Fibroblast of upper back skin (primary cell): ENCODE measurements at places on chromosomes 2 and 18.
A peak's percentile ranks its signal among the peaks of the same experiment; 100 is the strongest.

- DNase-seq = peak; percentile 63
Observed at GRCh38 chr2:215529271-215529670, 93.4 kb upstream of the FN1 start.

- peak; percentile 84 for DNase-seq
Observed at GRCh38 chr2:24456599-24457556, 34.2 kb upstream of the NCOA1 start.

GRCh38 chr2:186515376-186515775 is 29.3 kb downstream of the ZC3H15 start:
- DNase-seq = no peak

DNA sequence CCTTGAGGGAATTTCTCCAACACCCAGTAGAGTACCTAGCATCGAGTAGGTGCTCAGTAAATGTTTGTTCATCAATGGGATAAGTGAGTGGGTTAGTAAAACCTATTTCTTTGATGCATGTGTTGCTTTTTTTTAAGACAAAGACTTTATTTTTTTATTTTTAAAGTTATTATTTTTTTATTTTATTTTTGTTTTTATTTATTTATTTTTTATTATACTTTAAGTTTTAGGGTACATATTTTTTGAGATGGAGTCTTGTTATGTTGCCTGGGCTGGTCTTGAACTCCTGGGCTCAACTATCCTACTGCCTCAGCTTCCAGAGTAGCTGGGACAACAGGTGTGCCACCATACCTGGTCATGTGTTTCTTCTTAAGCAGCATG is 20.8 kb downstream of the PLEK start:
- DNase-seq = no peak

DNA sequence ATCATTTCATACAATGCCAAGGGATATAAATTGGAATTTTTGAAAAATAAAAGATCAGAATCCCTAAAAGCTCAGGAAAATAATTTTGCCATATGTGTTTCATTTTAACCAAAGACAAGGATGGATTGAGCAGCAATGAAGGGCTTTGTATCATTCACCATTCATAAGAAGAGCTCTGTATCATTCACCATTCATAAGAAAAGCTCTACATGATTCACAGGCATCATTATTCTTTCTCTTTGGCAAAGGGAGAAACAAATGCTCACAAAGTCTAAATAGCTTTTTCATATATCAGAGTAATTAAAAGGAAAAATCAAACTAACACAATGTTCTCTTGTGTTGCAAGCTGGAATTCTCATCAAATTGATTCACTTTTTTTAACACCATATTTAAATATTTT is 169.1 kb upstream of the MC4R start:
- no peak for DNase-seq

GRCh38 chr2:20479835-20480234 is 33.0 kb downstream of the RHOB start:
- no peak for DNase-seq

DNA sequence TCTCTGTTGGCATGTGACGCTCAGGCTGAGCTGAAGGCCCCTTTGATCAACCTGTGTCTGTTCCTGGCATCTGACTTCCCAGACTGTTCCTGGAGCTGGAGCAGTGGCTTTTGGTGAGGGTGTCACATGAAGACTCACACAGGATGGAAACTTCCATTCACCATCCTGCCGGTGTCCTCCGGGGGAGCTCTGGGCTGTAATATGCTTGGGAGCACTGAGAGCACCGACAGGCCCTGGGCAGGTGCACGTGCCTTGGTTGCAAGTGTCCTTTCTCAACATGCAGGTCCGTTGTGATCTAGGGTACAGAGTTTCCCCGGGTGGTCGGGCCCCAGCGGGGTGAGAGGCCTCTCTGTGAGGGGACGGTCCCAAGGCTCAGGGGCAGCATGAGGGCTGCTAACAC is 24.8 kb upstream of the GBX2 start:
- DNase-seq = no peak

GRCh38 chr18:76528477-76529432 is 33.7 kb upstream of the ZNF516 start:
- DNase-seq = peak; percentile 39

- DNase-seq = peak; percentile 47
Observed at GRCh38 chr2:1628893-1629292, 115.4 kb downstream of the PXDN start.

GRCh38 chr2:74854401-74854800 is 20.5 kb downstream of the HK2 start:
- no peak for DNase-seq

DNA sequence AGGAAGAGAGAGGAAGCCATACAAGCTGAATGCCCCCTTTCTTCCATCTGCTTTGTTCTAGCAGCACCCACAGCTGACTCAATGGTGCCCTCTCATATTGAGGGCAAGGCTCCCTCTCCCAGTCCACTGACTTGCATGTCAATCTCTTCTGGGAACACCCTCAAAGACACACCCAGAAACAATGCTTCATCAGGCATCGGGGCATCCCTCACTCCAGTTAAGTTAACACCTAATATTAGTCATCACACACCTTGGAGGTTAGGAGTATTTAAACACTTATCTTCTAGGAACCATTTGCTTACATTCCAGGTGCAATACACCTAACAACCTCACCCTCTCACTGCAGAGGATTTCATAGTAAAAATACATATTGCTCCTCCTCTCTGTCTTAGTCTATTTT is 993.5 kb upstream of the DDX18 start:
- DNase-seq = no peak

DNA sequence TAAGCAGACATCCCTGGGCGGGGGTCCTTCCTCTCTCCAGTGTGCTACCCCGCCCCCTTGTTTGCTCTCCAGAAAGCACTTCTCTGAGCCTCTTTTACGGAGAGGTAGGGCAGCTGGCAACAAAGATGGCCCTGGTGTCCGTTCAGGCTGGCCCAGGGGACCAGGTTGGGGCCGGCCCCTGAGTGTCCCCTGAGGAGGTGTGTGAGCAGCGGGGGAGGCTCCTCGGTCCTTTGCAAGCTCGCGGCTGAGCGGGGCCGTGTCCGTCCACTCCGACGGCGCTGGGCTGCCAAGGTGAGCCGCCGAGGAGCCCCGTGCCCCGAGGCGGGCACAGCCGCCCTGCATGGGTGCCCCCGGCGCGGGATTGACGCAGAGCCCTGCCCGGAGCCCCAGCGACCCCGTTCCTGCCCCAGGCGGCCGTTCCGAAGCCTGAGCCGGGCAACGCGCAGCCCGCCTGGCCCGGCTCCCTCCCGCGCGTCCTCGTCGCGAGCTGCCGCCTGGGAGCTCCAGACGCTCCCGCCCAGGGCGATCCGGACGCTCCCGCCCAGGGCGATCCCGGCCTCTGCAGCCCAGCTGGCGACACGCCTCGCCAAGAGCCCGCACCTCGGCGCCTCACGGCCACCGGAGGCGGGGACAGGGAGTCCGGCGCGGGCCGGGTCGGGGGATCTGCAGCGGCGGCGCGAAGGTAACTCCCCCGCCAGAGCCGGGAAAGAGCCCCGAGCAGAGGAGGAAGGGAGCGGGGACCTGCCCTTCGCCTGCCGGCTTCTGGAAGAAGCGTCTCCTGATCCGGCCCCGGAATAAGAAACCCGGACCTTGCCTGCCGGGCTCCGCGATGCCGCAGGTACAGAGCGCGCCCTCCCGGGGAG is at the start of gene PROKR1:
TSS of gene PROKR1 (plus strand) at position 569 of the 863 bp plus-strand sequence. CDS start 2,243 bp downstream, outside the sequence.
- no peak for DNase-seq

DNA sequence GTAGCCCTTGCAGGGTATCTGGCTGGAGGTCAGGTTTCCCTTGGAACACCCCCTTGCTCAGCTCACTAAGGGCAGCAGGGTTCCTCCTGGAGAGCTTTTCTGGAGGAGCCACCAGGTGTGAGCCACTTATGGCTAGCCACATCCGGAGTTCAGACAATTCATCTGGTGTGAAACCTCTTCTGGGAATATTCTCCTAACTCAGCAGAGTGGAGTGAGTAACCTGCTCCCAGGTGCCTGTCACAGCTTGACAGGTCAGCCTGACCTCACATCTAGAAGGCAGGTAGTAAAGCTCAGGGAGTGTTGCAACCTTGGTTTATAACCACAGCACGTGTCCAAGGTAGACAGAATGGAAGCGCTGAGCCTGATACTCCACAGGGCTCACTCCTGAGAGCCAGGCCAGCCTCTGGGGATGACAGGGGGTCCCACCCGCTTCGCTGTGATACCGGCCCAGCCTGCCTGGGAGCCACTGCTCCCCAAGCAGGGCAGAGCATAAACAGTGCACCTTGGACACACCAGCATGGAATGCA is 62.6 kb upstream of the TGFA start:
- no peak for DNase-seq

DNA sequence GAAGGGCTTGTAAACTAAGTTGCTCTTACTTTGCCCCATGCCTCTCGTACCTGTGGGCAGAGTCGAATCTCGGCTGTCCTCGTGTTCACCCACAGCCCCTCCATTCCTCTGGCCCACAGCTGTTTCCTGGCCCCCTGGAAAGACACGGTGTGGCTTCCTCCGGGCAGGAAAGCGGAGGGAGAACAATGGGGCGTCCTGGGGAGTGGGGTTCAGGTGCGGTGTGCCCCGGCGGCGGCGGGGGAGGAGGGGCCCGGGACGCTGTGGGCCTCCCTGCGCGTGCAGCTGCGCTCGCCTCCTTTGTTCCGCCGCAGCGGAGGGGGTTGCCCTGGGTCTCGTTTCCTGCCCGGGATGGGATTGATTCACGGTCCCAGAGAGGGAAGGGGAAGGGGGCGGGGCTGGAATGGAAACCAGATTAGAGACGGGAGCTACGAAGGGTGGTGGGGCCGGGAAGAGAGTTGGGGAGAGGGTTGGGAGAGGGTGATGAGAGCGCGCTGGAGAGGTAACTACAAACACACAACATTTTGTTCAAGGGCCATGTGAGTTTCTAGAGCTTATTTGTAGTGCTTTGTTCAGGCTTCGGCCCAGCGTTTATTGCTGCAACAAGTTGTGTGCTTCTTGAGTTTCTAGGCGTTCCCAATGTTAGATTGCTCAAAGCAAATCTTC is 796 bp downstream of the MYO1B start:
- peak; percentile 80 for DNase-seq

GRCh38 chr2:54285451-54285850 is 29.4 kb upstream of the TSPYL6 start:
- DNase-seq = peak; percentile 23

GRCh38 chr2:238587776-238588660 is 161.3 kb downstream of the ASB1 start:
- no peak for DNase-seq

DNA sequence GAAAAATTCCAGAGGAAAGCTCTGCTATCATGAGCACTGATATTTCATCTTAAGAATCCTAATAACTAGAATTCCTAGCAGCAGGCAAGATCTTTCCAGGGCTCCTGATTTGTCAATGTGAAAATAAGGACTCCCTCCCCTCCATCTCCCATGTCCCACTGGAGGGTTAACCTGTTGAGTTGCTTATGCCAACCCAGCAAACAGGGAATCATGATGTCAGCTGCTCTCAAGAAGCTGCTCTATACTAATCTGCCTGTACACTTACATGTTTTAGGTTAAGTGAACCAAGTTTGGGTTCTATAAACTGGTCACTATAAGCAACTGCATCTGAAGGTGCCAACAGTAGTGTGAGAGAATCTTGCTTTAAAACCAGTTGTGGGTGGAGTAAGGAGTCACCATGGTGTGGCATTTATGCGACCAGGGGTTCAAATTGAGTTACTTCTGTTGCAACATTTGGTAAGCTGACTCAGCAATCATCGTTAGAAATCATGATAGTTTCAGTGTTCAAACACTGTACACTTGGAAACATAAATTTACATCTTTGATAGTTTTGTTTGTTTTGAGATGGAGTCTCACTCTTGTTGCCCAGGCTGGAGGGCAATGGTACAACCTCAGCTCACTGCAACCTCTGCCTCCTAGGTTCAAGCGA is 53.4 kb downstream of the STK25 start:
- DNase-seq = no peak

- no peak for DNase-seq
Observed at GRCh38 chr18:36501100-36501499, 203.6 kb downstream of the FHOD3 start.

- no peak for DNase-seq
Observed at GRCh38 chr2:205564346-205565141, 117.8 kb upstream of the NRP2 start.

GRCh38 chr18:3313685-3314084 is 51.8 kb downstream of the MYL12B start:
- no peak for DNase-seq

GRCh38 chr2:238969857-238970256 is 122.0 kb downstream of the TWIST2 start:
- DNase-seq = no peak

GRCh38 chr2:168320267-168320666 is 72.9 kb upstream of the STK39 start:
- no peak for DNase-seq
